Naive thymus-derived CD4-positive, alpha-beta T cell (primary cell): ENCODE measurements at places on chromosomes 12 and 14. TPM values are rescaled to one million over a fixed set of nuclear protein-coding genes. Genes with fewer than 3 reads are reported as not detected.

DNA sequence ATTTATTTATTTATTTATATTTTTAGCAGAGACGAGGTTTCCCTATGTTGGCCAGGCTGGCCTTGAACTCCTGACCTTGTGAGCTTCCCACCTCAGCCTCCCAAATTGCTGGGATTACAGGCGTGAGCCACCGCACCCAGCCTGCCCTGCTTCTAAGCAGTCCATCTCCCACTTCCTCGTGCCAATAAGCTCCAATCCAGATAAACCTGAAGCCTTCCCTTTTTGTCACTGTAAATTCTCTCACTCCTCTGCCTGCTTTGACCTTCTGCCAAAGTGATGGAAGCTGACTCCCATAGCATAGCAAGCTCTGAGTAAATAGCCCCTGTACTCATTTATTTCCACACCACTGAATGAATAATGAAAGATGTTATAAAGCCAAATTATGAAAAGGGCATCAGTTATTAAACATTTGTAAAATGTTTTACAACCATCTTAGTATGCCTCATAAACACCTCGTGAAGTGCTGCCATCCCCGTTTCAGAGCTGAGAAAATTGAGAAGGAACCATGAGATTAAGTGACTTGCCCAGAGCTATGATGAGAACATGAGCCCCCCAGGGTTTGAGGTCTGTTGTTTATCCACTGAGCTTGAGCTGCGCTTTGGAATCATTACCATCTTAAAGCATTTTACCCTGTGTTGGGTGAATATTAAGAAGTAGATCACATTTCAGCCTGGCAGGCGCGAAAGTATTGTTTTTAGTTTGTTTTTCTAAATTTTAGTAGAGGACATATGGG, 30.4 kb downstream of the MANSC1 start:
- DNase-seq, result no peak

DNA sequence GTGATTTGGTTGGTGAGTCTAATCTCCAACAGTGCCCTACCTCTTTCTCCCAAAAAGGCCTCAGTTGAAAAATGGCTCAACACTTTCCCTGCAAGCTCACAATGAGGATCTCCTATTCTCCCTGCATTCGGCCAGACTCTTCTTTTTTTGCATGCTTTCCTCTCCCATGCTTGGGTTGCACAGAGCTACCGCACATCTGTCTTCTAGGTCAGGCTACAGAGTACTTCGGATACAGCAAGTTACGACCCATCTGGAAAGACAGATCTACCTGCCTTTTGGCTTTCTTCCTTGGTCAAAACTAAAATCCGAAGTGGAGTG, 305 bp upstream of the SLC16A7 start:
- no peak for DNase-seq

The IL26 gene
- total RNA-seq, result not detected

DNA sequence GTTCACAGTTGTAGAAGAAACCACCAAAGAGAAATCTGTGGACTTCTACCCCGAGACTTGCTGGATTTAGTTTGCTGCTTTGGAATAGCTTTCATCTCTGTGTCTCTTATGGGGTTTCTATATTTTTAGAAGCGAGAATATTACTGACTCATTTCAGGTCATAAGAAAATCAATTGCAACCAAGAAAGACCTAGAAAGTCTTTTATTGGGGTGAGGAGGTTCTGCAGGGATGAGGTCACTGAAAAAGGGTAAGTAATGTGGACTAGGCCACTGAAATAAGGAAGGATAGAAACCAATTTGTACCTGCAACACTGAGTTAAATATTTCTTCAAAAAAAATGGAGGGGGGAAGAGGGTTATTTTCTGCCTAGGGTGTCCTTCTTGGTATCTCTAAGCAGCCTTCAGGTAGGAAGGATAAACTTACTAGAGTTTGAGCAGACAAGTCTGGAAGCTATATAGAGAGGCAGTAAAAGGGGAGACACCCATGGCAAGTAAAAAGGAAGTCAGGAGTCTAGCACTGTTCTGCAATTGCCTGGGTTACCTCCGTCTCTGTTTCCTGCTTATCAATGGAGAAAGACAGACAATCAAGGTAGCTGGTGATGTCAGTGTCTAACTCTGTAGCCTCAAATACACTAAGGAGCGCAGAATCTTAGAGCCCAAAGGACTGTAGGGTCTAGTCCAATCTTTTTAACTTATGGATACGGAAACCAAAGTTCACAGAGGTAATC, 19.6 kb upstream of the KERA start:
- no peak for DNase-seq

The FGF23 gene
- total RNA-seq, result not detected

GRCh38 chr12:7399089-7399488, 44.9 kb downstream of the CD163L1 start:
- no peak for DNase-seq
